ENCODE measurements at places on chromosomes 16 and 17. TPM values are rescaled to one million over a fixed set of nuclear protein-coding genes. Genes with fewer than 3 reads are reported as not detected.

TCAP gene
- 0.72 TPM for total RNA-seq

ZNF469 gene
- total RNA-seq: 9.6 TPM

HOXB1 gene
- total RNA-seq: not detected

SNAI3 gene
- total RNA-seq: not detected

NPTX1 gene
- total RNA-seq: 124 TPM

CSH2 gene
- total RNA-seq: not detected

CAVIN1 gene
- 438 TPM for total RNA-seq

SCARF1 gene
- 0.18 TPM for total RNA-seq

SLFN11 gene
- 5.9 TPM for total RNA-seq

OR1A1 gene
- total RNA-seq: not detected

TPSG1 gene
- not detected for total RNA-seq

FAM171A2 gene
- 3.7 TPM for total RNA-seq
